ENCODE measurements at places on chromosomes 12 and 14.

GRCh38 chr14:73251516-73252215 is 14.4 kb downstream of the PAPLN start:
- no peak for DNase-seq

DNA sequence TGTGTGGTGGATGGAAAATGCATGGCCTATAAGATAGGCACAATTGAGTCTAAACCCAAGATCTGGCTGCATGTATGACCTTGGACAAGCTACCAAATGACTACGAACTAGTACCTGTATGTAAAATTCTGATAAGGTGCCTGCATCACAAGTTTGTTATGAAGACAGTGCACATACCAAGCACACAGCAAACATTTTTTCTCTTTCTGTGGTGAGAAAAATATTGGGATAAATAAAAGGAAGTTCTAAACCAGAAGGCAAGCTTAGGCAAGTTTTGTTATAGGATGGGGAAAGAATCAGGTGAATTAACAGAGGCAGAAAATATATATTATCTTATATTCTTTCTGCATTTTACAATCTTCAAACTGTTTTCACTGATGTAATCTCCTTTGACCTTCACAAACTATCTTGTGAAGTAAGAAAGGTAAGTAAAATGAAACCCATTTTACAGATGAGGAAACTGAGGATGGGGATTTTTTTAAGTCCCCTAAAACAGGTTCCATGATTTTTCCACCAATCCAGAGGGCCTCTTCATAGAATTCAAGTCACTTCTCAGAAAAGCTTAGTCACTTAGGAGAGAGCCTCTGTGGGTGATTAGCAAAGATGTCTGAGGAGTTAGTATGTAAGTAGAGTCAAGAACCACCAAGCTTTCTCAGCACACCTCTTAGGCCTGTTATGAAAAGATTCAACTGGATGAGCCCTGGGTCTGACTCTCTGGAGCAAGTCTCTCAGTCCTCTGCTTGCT is 132.0 kb upstream of the RAP1B start:
- no peak for DNase-seq

DNA sequence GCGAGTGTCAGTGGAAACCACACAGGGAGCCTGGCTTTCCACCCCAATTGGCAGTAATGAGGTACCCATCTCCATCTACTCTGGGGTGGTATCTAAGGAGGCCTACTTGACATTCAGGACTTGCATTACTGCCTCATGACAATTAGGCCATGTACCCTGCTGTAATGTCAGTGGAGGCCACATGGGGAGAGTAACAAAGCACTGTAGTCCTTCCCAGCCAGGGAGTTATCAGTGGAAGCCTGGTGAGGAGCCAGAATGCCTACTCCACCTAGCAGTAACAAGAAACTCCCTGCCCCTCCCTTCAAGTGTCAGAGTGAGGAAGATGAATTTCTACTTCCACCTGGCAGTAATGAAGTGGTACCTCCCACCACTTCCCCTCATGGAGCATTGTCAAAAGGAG is 12.5 kb downstream of the TIMM9 start:
- DNase-seq, result no peak

DNA sequence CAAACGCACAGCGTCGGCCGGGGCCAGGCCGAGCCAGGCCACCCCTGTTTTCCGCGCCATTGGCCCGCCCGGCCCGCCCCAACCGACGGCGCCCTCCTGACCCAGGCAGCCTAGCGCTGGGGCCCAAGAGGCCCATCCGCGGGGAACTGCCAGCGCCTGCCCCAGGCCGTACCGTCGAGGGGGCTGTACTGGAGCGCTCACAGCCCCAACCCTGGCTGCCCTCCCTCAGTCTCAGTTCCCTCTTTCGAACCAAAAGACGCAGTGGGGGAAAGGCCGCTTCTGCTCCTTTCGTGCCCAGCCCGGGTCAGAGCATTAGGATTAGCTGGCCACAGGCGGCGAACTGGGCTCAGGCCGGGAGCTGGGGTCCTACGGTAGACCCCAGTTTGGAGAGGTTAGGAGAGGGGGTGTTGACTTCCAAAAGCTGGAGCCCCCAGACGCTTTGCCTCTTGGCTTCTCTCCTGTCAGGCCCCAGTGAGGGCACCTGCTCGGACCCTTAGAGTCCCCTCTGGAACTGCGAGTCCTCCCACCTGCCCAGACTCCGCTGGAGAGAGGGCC is 1.9 kb downstream of the NKX2-1 start:
- DNase-seq, result no peak

- DNase-seq, result no peak
Measured at GRCh38 chr14:29454026-29454693, 473.5 kb downstream of the PRKD1 start.

DNA sequence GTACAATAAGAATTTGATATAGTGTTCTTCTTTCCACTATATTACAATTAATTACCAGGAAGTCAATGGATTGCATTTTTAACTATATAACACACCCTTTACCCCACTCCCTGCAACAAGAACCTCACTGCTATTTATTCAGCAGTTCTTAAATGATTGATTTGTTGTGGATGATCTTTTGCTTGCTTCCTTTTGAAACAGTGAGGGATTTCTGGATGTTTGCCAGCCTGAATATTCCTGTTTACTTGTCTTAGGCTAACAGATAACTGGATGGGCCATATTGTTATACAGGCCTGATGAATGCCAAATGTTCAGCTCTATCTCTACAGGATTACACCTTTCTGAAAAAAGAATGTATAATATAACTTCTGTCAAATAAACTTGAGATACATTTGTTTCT is 497.6 kb downstream of the APAF1 start:
- no peak for DNase-seq

GRCh38 chr12:103846415-103846814 is 5.4 kb upstream of the NT5DC3 start:
- no peak for DNase-seq

- no peak for DNase-seq
Measured at GRCh38 chr12:81170072-81170471, 92.2 kb downstream of the ACSS3 start.

DNA sequence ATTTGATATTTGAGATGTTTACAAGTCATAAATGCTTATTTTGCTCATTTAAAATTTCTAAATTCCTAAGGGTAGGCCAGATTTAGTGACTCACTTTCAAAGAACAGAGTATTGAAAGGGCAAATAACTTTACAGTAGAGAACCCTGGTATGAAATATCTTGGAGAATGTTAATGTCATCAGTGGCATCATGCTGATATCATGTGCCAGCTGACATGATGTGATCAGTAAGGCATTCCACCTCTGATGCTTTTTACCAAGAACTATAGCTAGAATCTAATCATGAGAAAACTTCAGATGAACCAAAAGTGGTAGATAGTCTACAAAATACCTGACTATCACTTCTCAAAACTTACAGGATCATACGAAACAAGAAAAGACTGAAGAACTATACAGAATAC is 2.9 kb upstream of the FLRT2 start:
- no peak for DNase-seq

GRCh38 chr14:101072531-101072930 is 169.0 kb upstream of the RTL1 start:
- no peak for DNase-seq

GRCh38 chr12:57475271-57476161 is 4.2 kb downstream of the ARHGAP9 start:
- no peak for DNase-seq

- DNase-seq, result no peak
Measured at GRCh38 chr12:130872179-130873096, 572 bp downstream of the RAN start.

Measured in cortex of kidney (tissue), 1 donor.